ENCODE measurements at places on chromosomes 2 and 18. TPM values are rescaled to one million over a fixed set of nuclear protein-coding genes. Genes with fewer than 3 reads are reported as not detected.

C2orf69 gene
- total RNA-seq: 11.0 TPM

DNA sequence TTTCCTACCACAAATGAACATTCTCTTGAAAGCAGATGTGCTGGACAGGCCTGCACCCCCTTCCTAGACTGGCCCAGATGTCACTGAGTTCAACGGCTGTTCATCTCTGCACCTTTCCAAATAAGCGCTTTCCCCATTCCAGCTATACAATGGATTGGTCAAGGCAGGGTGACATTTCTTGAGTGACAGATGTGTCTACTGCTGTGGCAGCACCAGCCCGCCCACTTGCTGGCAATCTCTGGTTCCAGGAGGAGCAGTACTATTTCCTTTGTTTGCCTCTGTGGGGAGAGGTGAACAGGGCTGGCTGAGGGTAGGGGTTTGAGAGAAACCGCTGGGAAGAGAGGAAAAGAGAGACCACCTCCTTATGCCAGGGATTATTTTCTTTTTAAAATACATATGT, 269.5 kb upstream of the POU3F3 start:
- no peak for DNase-seq

DNA sequence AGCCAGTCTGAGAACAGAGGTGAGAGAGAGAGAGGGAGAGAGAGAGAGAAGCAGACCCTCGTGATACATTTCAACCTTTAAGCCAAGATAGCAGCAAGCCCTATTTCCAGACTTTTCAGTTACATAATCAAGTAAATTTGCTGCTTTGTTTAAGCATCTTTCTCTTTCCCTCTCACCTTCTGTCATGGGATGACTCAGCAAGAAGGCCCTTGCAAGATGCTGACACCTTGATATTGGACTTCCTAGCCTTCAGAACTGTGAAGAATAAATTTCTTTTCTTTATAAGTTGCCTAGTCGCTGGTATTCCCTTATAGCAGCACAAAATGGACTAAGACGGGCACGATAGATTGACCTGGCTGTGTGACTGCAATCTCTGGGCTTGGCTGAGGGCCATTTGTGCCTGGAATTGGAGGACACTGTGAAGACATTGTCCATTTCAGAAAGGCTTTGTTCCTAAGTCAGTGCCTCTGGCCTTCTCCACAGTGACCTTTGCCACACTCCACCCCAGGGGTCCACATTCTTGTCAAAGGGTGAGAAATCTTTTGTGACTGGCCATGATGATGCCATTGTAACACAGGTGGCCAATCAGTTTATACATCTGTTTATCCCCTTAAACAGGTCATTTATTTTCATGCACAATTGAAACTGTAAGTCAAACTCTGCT, 51.3 kb upstream of the ITSN2 start:
- no peak for DNase-seq

CKAP2L gene
- 1.7 TPM for total RNA-seq

DNA sequence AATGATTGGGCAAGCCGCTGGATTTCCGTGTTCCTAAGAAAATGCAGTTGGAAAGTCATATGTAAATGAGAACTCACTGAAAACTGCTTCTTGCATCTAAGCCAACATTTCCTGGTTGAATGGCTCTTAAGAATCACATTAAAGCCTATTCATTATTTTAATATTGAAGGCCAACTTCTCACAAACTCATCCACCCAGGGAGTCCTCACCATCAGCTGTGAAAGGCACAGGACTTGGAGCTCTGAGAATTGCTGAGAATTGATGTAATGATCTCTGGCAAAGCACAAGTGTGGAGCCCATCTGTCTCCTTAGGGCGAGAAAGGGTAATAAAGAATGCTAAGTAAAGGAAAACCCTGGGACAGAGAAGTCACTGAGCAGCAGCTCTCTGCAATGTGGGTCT, 55.9 kb upstream of the APCDD1 start:
- DNase-seq: no peak

DNA sequence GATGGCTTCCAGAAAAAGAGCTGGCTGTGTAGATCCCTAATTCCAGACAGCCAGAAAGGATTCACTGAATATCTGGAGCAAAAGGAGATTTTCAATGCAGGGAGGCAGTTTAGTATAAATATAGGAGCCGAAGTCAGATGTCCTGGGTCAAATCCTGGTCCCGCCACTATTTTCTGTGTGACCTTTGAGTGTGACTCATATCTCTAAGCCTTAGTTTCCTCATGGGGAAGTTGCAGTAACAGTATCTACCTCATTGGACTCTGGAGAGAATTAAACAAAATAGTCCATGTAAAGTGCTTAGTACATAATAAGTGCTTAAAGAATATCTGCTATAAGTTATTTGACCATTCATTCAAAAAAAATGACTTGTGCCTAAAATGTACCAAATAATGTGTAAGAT, 52.1 kb upstream of the ITGA6 start:
- DNase-seq: no peak
